ENCODE measurements at places on chromosomes 5 and 9. TPM values are rescaled to one million over a fixed set of nuclear protein-coding genes. Genes with fewer than 3 reads are reported as not detected.

Gene LCN15
- 0.15 TPM for total RNA-seq

Gene GPR150
- 0.53 TPM for total RNA-seq

Gene PCDHB3
- total RNA-seq, result 13.1 TPM

Gene ROPN1L
- total RNA-seq, result 2.2 TPM

Gene CARTPT
- total RNA-seq, result not detected

Gene ZNF608
- total RNA-seq, result 119 TPM

Gene NPR2
- 15.0 TPM for total RNA-seq

Gene PCDHB6
- total RNA-seq, result 4.6 TPM

Gene DUSP1
- 17.0 TPM for total RNA-seq

Gene OGN
- 9.9 TPM for total RNA-seq

Gene HK3
- total RNA-seq, result 0.15 TPM

Gene FRMPD1
- 4.9 TPM for total RNA-seq

Gene SLC6A3
- 0.27 TPM for total RNA-seq

Gene CD74
- 1.0 TPM for total RNA-seq

Gene SIL1
- 128 TPM for total RNA-seq

Gene FANCC
- 15.1 TPM for total RNA-seq

Gene EQTN
- total RNA-seq, result 0.25 TPM

Gene ACOT12
- total RNA-seq, result 0.27 TPM

Gene GABRG2
- 0.70 TPM for total RNA-seq

GRCh38 chr5:107812570-107813141 lies 141.9 kb upstream of the EFNA5 start:
- no peak for ATAC-seq

GRCh38 chr5:142618130-142618523 lies 67.8 kb downstream of the FGF1 start:
- ATAC-seq, result no peak

DNA sequence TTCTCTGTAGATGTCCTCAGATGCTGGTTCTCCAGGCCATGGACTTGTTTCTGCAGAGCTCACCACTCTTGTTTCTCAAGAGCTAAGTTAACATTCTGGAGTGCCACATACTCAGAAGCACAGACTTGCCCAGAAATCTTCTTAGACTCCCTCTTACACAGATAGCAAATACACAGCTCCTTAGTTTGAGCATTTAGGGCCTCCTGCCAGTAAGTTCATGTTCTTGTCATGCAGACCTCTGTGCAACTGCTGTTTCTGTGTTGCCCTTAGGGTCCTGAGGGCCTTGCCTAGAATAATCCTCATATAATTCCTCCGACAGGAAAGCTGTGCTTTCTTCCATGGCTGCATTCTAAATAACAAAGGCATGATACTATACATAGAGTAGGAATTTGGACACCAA lies 1.3 kb upstream of the PTPDC1 start:
- peak; percentile 50 for ATAC-seq

GRCh38 chr5:151123897-151124751 lies 33.5 kb downstream of the ANXA6 start:
- no peak for ATAC-seq

DNA sequence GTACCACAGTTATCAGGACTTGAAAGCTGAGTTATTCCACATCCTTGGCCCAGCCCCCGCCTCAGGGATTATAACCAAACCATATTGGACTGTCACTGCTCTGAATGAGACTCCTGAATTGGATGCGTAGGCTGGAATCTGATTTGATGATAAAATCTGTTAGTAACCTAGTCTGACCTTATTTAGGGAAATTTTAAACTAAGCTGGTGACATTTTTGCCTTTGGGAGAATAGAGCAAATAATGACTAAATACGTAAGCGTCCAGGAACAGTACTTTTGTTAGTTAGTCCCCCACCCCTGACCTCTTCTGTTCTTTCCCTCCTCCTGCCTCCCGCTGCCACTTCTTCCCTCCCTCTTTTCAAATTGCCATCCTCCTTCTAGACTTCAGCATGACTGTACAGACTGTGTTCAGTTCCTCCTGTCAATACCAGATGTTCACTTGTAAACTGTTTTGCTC lies 92.6 kb downstream of the TLE4 start:
- no peak for ATAC-seq

- ATAC-seq, result peak; percentile 48
Measured at GRCh38 chr9:6680797-6681146, 35.2 kb upstream of the GLDC start.

GRCh38 chr9:93824386-93825294 lies 130.5 kb downstream of the BARX1 start:
- ATAC-seq, result no peak

DNA sequence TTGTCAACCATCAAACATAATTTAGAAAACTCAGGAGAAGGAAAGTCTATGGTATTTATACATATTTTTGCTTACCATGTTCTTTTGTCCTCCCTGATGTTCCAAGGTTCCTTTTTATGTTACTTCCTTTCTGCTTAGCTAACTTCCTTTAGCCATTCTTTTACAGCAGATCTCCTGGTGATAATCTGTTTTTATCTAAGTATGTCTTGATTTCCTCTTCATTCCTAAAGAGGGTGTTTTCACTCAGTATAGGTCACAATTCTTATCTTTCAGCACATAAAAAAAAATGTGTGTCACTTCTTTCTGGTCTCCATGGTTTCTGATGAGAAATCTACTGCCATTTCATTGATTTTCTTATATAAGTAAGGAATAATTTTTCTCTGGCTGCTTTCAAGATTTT lies 384.4 kb upstream of the PDE4D start:
- ATAC-seq, result no peak

DNA sequence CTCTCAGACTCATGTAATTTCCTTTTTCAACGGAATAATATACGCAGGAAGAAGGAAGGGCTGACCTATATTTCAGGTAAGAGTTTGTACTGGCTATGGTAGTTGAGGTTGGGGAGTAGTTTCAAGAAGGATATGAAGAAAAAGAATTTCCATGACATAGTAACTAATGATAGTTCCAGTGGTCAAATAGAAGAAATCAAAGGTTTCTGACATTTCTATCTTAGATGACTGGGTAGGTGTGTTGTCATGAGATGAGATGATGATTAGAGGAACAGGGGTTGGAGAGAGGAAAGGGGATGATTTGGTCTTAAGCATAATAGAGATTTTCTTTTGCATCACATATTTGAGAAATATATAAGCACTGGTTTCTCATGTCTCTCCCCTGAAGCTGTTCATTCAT lies 166.0 kb downstream of the SPATA31D1 start:
- ATAC-seq, result no peak

- no peak for ATAC-seq
Measured at GRCh38 chr5:175829813-175830585, 41.4 kb upstream of the CPLX2 start.

DNA sequence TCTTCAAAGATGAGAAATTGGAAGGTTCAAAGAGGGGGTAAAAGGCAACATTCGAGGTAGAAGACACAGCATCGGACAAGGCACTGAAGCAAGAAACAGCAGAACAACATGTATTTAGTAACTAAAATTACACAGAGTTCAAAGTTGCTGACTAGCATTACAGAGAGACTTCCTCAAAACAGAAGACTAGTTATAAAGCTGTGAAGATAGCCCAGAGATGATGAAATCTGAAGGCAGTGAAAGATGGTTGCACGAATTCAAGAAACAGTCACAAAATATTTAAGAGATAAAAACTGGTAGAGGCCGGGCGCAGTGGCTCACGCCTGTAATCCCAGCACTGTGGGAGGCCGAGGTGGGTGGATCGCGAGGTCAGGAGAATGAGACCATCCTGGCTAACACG lies 16.3 kb downstream of the MAPKAP1 start:
- ATAC-seq, result no peak

- no peak for ATAC-seq
Measured at GRCh38 chr9:108850293-108850897, 5.4 kb downstream of the ACTL7B start.

- no peak for ATAC-seq
Measured at GRCh38 chr5:109487753-109488420, 78.1 kb upstream of the PJA2 start.

GRCh38 chr9:128718475-128718874 lies 5.5 kb downstream of the ZDHHC12 start:
- no peak for ATAC-seq

GRCh38 chr5:139137697-139138096 lies 60.5 kb downstream of the SIL1 start:
- peak; percentile 56 for ATAC-seq

DNA sequence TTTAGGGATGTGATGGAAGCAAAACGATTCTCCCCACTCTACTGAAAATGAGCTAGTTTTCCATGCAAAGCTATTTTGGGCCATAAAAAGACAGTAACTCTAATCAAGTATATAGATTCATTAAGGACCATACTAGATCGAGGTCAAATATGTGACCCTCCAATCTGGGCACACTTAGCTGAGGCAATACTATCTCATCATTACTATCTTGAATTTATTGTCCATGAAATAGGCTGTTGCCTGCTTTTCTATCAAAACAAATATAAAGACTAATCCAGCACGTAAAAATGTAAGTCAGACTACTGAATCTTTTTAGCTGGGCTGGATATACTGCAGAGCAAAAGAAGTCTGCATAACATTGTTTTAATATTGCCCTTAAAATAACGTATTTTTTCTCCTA lies 943.1 kb downstream of the NR2F1-AS1 start:
- ATAC-seq, result no peak

DNA sequence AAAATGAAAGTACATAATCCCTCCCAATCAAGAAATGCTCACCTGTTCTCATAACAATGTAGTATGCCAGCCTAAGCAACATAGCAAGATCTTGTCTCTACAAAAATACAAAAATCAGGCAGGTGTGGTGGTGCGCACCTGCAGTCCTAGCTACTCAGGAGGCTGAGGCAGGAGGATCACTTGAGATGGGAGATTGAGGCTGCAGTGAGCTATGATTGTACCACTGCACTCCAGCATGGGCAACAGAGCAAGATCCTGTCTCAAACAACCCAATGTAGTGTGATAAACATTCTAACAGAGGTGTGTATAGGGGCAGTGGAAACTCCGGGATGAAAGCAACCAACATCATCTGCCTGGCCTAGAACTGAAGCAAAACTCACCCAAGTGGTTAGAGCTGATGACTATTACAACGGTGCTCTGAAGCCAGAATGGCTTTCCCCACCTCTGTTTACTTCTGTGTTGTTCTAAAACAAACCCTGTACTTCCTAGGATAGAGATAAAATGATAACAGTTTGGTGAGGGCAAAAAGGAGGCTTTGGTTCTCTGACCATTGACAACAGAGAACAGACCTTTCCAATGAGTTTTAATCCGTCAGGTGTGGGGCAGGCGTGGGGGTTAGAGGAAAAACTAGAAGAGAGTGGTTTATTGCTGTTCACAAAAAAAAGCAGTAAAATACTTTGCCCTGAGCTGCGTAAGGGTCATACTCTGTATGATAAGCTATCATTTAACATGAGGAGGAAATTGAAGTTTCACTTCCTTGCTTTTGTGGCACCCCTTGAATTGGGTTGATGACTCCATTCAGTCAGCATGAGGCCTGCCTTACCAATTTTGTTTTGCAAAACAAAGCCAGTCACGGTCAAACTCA lies 18.9 kb downstream of the WNT8A start:
- ATAC-seq, result no peak

- ATAC-seq, result no peak
Measured at GRCh38 chr9:110918316-110919049, 119.8 kb downstream of the LPAR1 start.

DNA sequence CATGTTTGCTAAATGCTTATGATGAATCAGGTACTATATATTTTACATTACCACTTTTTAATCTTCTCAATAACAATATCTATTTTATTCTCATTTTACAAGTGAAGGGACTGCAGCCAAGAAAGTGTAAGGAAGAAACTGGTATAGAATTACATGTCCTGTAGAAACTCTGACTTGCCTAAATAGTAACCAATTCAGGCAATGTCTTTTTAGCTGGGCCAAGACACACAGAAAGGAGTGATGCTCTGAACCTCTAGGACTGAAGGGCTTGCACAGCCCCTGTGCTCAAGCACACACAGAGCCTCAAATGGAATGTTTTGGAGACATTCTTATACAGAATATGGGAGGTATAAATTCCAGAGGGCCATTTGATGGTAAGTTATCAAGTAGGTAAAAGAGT lies 286.4 kb upstream of the TNC start:
- no peak for ATAC-seq

DNA sequence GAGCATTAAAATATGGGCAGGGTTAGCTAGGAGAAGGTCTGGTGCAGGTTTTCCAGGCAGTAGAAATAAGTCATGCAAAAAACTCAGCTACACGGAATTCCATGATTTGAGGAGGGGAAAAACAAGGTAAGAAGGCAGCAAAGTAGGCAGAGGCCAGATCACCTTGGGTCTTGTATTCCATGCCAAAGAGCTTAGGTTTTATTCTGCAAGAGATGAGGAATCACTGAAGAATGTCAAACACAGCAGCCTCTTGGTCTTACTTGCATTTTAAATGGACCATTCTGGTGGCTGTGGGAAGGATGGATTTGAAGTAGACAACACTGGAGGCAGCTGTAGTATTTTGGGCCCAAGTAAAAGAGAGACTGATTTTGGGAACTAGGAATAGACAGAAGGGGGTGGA lies 8.6 kb downstream of the TRPM3 start:
- ATAC-seq, result no peak

- ATAC-seq, result no peak
Measured at GRCh38 chr5:115895821-115896220, 54.1 kb downstream of the AP3S1 start.

- no peak for ATAC-seq
Measured at GRCh38 chr9:96071815-96072124, 196.3 kb downstream of the ERCC6L2 start.

DNA sequence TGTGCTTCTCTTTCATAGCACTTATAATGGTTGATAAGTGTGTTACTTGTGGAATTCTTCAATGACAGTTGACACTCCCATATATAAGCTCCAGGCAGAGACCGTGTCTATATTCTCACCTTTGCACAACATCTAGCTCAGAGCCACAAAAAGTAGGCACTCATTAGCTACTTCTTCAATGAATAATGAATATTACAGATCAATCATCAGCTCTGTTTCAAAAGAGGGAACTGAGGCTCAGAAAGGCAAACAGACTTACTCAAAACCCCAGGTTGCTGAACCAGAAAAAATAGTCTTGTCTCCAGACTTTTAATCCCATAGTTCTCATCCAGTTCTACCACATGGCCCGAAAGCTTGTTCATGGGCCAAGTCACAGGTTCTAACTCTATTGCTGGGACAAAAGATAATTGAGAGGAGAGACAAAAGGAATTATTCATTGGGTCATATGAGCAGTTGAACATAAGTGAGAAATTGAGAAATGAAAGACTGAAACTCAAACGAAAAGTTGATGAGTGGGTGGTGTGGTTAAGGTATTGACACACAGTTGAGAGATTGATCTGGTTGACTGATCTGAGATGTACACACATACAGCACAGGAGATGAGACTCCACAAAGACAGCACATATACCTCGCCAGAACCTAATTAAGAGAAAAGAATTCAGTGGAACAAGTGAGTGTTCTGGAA lies 381.6 kb downstream of the EFNA5 start:
- ATAC-seq, result no peak

- peak; percentile 25 for ATAC-seq
Measured at GRCh38 chr9:128503870-128504269, 649 bp upstream of the GLE1 start.

DNA sequence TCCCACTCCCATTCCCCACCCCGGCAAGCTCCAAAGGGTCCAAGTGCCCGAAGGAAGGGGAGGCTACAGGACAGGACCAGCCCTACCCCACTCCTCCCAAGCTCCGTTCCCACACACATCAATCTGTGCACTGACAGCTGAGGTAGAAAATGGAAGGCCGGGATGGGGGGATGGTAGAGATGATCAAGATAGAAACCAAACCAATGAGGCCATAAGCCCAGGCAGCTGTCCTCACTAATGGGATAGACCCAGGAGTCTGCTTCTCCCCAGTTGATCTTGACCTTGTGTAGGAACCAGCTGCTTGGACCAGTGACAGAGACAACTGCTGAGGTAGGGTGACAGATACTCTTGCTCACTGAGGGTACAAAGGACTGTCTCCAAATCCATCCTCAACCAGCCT lies 38.6 kb downstream of the B4GALT1 start:
- ATAC-seq, result no peak

Data from motor neuron (in vitro differentiated cells).